Urinary bladder (tissue), 4 donors: ENCODE measurements at places on chromosomes 7 and 10. TPM values are rescaled to one million over a fixed set of nuclear protein-coding genes. Genes with fewer than 3 reads are reported as not detected.

- DNase-seq, result no peak
Measured at GRCh38 chr7:55396233-55396785, 31.2 kb downstream of the LANCL2 start.

GRCh38 chr10:60606343-60607080 lies 171.8 kb upstream of the CDK1 start:
- no peak for DNase-seq

GRCh38 chr7:154342971-154343633 lies 290.9 kb downstream of the DPP6 start:
- DNase-seq, result no peak

DNA sequence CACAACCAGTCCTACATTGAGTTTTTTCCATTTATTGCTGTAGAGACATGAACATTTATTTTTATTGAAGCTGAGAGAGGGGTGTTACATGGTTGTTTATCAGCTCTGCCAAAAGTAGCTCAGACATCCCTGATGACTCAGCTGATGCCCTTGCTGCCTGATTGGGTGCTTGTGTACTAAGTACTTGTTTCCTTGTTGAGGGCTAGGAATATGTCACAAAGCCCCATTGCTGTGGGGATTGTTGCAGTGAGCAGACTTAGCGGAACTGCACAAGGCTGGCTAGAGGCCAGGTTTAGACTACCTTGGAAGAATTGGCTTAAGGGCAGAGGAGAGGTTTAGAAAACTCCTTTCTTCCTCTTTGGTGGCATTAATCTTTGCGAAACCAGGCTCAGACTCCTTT lies 110.6 kb downstream of the AUTS2 start:
- DNase-seq, result no peak

- DNase-seq, result no peak
Measured at GRCh38 chr10:17643339-17643754, 604 bp upstream of the STAM start.

DNA sequence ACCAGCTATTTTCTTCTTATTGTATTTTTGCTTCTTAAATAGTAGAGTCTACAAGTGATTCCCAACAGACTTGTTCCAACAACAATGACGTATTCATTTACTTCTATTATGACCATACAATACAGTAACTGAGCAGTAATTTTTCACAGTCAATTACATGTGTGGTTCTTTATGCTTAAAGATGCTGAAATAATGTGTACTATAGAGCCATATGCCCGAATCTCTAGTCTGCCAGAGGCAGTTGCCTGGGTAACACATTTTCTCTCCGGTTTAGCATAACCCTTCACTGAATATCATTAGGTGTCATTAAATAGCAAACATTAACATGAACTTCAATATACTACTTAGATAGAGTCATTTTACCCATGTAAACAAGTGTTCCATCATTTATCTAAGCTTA lies 75.0 kb downstream of the SLC25A13 start:
- no peak for DNase-seq

DNA sequence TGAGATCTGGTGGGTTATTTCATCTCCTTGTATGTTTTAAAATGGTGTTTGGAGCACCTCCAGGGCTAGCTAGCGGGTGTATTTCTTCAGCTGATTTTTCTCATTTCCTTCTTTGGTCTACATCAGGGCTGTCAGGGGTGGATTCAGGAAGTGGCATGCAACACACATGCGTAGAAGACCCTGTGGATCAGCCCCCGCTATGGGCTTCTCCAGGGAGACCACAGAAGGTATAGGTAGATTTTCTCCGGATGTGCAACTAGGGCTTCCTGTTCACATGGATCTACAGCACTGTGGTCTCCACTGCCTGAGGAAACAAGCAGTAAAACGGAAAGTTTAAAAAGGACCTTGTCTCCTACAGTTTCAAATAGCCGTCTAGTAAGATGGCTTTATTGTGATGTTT lies 10.4 kb downstream of the NUB1 start:
- no peak for DNase-seq

- DNase-seq, result no peak
Measured at GRCh38 chr10:100579261-100580090, 43.7 kb downstream of the HIF1AN start.

GRCh38 chr7:118285358-118285757 lies 60.9 kb downstream of the ANKRD7 start:
- no peak for DNase-seq

DNA sequence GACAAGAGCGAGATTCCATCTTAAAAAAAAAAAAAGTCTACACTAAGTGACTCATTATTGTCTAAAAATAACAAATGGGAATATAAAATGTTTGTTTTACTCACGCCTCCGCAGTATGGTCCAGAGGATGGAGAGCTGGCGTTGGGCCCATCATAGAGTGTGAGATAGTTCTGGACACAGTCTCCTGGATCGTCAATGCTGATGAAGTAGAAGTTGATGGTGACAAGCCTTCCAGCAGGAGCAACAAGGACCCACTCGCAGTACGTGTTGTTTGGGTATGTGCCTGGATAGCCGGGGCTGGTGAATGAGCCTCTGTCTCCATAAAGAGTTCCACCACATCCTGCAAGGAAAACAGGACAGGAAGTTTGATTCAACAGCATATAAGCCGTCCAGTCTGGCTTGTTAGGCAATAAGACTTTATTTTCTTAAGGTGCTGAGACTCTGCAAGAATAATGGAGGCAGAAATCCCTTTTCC lies 11.5 kb upstream of the RSU1 start:
- no peak for DNase-seq

GRCh38 chr7:98283127-98283886 lies 1.8 kb downstream of the BRI3 start:
- DNase-seq, result no peak

GRCh38 chr7:33849004-33849403 lies 56.3 kb upstream of the BMPER start:
- DNase-seq, result no peak

GRCh38 chr10:110151467-110151866 lies 55.9 kb upstream of the MXI1 start:
- no peak for DNase-seq

GRCh38 chr10:98589007-98589406 lies 142.3 kb upstream of the HPS1 start:
- DNase-seq, result no peak

GRCh38 chr7:85705076-85705475 lies 518.2 kb upstream of the SEMA3D start:
- no peak for DNase-seq

DNA sequence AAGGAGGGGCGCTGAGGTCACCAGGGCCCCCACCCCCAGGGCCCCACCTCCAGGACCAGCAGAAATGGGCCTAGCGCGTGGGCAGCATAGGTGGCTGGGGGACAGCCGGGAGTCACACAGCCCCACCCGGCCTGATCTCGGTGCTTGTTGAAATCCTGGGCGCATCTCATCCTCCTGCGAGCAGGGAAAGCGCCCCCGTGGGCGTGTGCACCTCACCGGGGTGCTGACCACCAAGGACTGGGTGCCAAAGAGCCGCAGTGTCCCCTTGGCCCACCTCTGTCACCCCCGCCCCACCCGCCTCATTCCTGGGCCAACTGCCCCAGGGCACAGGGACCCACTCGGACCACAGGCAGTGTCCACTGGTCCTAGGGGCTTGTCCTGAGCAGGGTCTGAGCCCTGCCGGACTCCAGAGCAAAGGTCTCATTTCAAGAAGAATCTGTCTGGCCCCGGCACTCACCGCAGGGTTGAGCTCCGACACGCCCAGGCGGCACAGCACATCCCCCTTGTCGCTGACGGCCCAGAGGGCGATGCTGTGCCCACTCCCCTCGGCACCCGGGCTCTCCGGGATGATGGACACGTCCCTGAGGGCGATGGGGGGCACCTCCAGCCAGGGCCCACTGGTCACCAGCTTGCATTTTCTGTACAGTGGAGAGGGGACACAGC lies 11.4 kb downstream of the BHLHA15 start:
- DNase-seq, result no peak

- DNase-seq, result no peak
Measured at GRCh38 chr7:122123746-122124145, 20.3 kb downstream of the AASS start.

DNA sequence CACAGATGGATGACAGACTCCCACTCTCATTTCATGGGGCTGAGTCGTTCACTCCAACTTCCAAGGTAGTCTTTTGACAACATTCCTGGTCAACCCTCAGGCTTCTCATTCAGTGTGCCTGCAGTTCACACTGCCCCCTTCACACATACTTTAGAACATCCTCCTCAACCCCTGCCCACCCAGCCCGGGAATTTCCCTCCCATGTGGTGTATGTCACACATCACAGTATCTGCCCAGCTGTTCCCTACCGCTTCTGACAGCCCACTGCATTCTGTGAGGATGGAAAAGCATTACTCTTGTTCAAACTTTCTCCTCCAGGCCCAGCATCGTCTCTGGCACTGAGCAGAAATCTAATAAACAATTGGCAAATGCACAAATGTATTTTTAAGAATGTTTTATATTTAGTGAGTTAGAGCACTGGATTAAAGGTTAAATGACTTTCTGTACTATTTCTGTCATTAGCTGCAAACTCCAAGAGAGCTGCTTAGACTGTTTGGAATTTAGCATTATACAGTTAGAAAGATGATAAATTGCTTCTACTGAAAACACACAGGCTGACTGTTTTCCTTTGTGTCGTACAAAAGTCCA lies 110.4 kb downstream of the SFMBT2 start:
- DNase-seq, result peak; percentile 67

DNA sequence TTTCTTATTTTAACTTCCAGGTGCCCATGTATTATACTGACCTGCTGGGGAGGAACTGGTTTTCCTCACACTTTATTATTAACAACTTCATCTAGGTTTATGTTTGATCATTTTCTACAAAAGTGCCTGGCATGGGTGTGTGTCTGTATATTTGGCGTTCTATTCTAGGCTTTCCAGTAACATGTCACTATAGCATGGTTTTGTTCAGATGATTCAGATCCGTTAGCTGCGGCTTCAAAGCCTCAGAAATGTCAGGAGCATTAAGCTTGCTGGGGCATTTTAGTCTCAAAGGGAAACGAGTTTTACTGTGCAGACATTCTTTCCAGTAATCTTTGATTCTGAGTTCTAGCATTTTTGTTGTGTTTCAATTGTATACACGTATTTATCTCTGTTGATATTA lies 2.3 kb downstream of the INPP5A start:
- no peak for DNase-seq

- DNase-seq, result no peak
Measured at GRCh38 chr7:75971961-75972763, 22.2 kb downstream of the TMEM120A start.

NPTX2 gene
- 7.2 TPM for total RNA-seq

TMEM60 gene
- total RNA-seq, result 23.2 TPM

ACTL6B gene
- 0.69 TPM for total RNA-seq

RPEL1 gene
- not detected for total RNA-seq

LIPJ gene
- total RNA-seq, result 0.26 TPM

ZNF786 gene
- 6.8 TPM for total RNA-seq

CUZD1 gene
- total RNA-seq, result 0.63 TPM

ITGA8 gene
- 62.2 TPM for total RNA-seq

A1CF gene
- total RNA-seq, result not detected
